Activated naive CD8-positive, alpha-beta T cell treated with anti-CD3 and anti-CD28 coated beads, Interleukin-2, amount 50 U/mL, for 24 hours (primary cell): ENCODE measurements at places on chromosomes 5 and 9.

DNA sequence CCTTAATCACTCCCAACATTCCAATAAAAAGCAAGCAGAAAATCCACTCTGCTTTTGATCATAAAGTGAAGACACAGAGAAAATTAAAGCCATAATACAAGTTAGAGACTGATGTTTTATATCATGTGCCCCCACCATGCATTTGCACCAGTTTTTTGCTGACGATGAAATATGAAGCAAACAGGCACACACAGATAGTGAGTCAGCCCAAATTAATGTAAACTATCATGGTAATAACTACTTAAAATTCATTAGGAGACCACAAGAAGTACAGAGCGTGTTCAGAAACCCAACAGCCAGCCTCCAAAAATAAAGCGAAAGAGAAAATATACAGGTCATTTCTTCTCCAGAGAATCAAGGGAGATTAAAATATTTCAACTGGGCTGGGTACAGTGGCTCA is 46.4 kb upstream of the KDM4C start:
- H3K36me3 ChIP-seq: peaks cover 2% of the 10 kb centered on the region
- no peak overlapping the region for H3K27ac ChIP-seq
- peaks cover 2% of the 10 kb centered on the region for H3K4me1 ChIP-seq

- H3K27ac ChIP-seq: no peak overlapping the region
- peaks cover 43% of the 10 kb centered on the region for H3K27me3 ChIP-seq
- no peak for DNase-seq
- H3K4me1 ChIP-seq: peaks cover 8% of the 10 kb centered on the region
- no peaks in the 10 kb centered on the region for H3K36me3 ChIP-seq
- no peak overlapping the region for H3K4me3 ChIP-seq
Measured at GRCh38 chr5:154505567-154505966, 27.5 kb upstream of the HAND1 start.

DNA sequence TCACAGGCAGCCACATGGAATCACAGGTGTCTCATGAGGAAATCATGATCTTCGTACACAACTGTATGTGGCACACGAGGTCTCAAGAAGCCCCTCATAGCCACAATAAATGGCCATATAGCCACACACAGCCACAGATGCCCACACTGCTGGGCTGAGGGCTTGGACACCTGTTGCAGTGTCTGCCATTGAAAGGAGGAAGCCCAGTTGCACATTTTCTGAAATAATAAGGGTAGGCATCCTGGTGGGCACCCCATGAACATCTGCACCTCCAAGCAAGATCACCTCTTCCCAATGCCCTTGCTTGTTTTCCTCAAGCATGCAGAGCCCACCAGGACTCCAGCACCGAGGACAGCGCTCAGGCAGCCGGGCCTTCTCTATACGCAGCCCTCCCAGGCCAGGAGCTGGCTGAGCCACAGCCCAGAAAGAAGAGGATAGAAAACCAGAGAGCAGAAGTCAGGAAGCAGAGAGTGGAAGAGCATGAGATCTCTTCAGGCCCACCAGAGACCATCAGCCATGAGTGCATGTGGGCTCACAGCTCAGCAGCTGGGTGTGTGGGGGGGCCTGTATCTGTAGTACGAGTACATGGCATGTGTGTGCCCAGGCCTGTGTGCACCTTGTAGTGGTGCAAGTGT is 1.0 kb upstream of the ACSL6 start:
- peaks cover 55% of the 10 kb centered on the region for H3K4me1 ChIP-seq
- H3K36me3 ChIP-seq: no peaks in the 10 kb centered on the region
- peak overlapping the region; percentile 67 for H3K4me3 ChIP-seq
- H3K27ac ChIP-seq: no peak overlapping the region
- peak; percentile 53 for DNase-seq

DNA sequence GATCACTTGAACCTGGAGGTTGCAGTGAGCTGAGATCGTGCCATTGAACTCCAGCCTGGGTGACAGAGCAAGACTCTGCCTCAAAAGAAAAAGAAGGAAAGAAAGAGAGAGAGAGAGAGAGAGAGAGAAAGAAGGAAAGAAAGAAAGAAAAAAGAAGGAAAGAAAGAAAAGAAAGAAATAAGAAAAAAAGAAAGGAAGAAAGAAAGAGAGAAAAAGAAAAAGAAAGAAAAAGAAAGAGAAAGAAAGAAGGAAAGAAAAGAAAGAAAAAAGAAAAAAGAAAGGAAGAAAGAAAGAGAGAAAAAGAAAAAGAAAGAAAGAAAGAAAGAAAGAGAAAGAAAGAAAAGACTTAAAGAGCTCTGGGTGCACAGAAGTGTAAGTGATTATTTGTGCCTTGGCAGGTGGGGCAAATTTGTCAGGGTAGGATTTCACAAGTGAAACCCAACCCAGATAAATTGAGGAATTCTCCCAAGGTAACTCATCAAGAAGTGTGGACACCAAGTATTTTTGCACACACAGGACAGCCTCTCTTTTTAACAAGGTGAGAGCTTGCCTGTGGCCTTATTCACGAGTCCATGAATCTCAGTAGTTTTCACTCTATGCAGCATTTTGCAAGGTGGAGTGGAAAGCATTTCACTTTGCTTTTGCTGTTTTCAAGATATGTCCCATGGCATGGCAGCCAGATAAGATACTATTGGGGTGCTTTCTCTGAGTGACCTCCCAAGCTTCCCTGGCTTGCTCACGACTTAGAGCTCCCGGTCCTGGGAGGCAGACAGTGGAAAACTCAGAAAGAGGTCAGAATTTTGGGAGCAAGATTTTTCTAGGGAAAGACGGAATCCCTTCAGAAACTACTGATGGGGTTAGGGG is 57.8 kb downstream of the C9orf153 start:
- no peak for DNase-seq
- no peaks in the 10 kb centered on the region for H3K36me3 ChIP-seq
- no peaks in the 10 kb centered on the region for H3K4me1 ChIP-seq
- peaks cover 1% of the 10 kb centered on the region for H3K27me3 ChIP-seq

GRCh38 chr9:74041588-74041987 is 455.5 kb upstream of the RORB start:
- no peaks in the 10 kb centered on the region for H3K27me3 ChIP-seq
- H3K36me3 ChIP-seq: no peaks in the 10 kb centered on the region
- H3K27ac ChIP-seq: no peak overlapping the region
- H3K4me1 ChIP-seq: no peaks in the 10 kb centered on the region
- no peak for DNase-seq

GRCh38 chr5:173972925-173973615 is 15.9 kb upstream of the C5orf47 start:
- no peaks in the 10 kb centered on the region for H3K36me3 ChIP-seq
- H3K4me3 ChIP-seq: peak overlapping the region; percentile 67
- no peak overlapping the region for H3K27ac ChIP-seq
- DNase-seq: peak; percentile 80

- no peaks in the 10 kb centered on the region for H3K36me3 ChIP-seq
- no peak for DNase-seq
- H3K27me3 ChIP-seq: peaks cover 26% of the 10 kb centered on the region
- H3K4me1 ChIP-seq: no peaks in the 10 kb centered on the region
Measured at GRCh38 chr9:113131689-113132151, 19.1 kb upstream of the SLC31A2 start.
